GM12892 (cell line): ENCODE measurements at places on chromosomes 12 and 14.

- DNase-seq: no peak
Observed at GRCh38 chr12:27552235-27552634, 28.2 kb downstream of the PPFIBP1 start.

GRCh38 chr12:12202747-12203146 is 64.1 kb downstream of the LRP6 start:
- no peak for DNase-seq

DNA sequence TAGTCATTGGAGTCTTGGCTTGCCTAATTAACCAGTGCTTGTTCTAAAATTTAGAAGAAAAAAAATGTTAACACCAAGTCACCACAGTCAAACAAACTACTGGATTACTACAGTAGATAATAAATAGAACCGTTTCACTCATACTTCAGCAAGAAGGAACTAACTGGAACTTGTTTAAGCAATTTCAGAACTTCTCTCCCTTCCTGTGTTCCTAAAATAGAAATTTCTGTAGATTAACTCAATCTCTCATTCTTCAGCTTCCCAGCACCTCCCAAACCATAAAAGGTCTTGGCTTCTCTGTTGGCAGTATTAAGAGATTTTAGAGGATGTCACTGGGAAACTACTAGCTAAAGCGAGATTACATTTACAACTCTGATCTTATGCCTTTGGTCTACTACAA is 18.6 kb downstream of the GNS start:
- no peak for DNase-seq

- DNase-seq: no peak
Observed at GRCh38 chr14:29654901-29655550, 272.6 kb downstream of the PRKD1 start.

- DNase-seq: peak; percentile 22
Observed at GRCh38 chr14:89720741-89721729, 233.5 kb downstream of the EFCAB11 start.

DNA sequence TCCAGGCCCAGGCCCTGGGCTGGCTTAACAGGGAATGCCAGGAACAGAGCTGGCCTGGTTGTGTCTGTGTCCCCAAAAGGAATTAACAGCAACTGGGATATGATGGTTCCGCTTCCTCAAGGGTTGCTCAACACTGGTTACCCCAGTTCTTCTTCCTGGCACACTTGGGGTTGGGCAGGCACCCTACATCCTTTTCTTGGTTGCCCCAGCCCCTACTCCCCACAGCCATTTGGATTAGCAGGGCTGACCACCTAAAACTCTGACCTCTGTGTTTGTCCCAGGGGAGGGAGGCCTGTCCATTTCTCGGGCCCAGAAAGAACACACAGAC is 30.8 kb downstream of the NCKAP5L start:
- DNase-seq: no peak

- no peak for DNase-seq
Observed at GRCh38 chr12:27119797-27120196, 37.4 kb upstream of the C12orf71 start.

DNA sequence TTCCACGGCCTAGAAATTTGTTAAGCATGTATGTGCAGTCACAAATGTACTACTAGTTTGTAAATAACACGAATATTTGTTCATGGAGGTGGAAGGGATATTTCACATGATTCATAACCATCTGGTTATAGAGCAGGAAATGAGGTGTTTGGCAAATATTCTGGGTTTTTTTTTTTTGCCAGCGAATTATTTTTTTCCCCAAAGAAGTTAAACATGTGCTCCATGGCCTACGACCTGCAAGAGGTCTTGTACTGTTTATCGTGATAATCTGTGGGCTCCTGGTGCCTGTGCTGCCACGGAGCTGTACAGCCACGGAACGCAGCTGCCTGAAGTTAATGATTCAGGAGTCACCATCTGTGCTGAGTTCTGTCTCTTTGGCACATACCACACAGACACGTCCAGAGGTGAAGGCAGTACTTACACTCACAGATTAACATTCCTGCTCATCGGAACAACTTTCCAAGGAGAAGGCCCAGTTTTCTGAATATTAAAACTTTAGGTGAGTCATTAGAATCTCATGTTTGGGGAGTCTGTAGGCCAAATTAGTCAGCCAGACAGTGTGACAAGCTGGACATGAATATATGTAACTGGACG is 156.3 kb downstream of the TMX1 start:
- DNase-seq: no peak

GRCh38 chr12:119369907-119370546 is 35.5 kb downstream of the CCDC60 start:
- no peak for DNase-seq

DNA sequence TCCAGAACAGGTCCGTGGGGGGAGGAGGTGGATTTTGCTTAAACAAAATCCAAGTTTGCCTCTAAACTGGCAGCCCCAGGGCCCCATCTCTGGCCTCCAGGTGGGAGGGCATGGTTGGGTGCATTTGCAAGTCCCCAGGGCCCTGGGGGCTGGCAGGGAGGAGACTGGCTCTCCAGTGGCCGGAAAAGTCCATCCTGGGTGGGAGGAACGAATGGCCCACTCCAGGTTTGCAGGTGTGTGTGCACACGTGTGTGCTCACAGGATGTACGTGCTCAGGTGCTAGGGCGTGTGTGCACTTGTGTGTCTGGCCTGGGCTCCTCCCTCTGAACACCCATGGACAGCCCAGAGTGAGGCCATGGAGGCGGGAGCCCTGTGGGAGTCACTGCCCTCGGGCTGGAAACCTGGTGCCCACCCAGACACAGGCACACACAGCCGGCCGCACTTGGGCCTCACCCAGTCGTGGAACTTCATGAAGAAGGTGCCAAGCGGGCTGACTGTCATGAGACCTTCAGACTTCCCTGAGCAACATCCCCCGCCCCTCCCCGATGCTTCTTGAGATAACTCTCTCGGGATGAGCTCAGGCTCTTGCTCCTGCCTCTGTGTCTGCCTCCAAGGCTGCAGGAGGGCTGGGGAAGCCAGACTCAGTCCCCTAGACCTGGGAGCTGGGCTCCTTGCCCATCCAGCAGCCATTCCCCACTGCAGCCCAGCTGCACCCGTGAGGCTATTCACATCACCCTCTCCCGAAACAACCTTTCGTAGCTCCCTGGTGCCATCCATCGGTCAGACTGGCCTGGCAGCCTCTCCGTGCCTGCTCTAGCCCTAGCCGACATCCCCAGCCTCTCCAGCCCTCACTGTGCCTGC is 9.4 kb downstream of the AHNAK2 start:
- DNase-seq: no peak

DNA sequence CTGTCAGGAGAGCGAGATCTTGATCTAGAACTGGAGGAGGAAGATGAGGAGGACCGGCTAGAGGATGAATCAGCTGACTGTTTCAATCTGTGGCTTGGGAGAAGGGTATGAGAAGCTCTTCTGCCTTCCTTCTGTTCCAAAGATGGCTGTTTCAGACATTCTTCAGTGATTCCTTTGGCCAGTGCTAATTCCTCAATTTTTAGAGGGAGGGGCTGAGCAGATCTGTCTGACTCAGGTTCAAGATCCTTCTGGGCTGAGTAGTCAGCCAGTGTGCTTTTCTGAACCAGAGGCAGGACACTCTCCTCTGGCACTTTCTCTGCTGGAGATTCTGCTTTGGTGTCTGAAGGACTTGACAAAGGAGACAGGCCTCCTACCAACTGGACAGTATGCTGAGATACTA is 15.2 kb downstream of the ACIN1 start:
- DNase-seq: no peak

GRCh38 chr12:1047898-1048660 is 57.1 kb downstream of the ERC1 start:
- DNase-seq: no peak

- DNase-seq: no peak
Observed at GRCh38 chr14:101464984-101465794, 96.1 kb upstream of the DIO3 start.

DNA sequence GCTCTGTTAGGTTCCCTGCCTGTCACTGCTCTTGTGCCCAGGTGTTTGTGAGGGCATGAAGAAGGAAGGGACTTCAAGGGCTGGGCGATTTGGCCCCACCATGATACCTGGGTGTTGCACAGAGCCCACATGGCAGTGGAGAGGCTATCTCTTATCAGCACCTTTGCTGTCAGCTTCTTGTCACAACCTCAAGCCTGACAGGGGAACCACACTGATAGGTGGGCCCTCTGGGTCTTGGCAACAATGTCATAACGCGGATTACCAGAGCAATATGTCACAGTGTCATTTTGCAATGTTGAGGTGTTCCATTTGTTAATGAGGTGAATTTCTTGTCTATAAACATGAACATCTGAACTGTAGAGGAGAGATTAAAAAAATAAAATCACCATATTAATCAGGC is 22.9 kb upstream of the CACNA1C start:
- no peak for DNase-seq

DNA sequence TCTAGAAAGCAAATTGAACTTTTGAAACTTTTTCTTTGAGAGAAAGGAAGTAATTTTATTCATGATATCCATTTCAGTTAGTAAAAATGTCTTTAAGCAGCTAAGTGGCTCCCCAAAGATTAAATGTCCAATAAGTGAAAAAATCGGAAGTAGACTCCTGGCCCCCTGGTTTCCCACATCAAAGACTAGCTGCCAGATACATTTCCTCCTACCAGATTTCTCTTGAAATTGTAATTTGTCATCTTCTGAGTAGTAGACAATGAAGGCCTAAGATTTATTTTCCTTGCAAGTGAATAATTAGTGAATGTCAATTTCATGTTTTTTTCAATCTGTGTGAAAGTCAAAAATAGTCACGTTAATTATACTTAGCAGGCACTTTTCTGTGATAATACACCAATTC is 321.9 kb downstream of the SYT1 start:
- no peak for DNase-seq

GRCh38 chr14:73662487-73662943 is 17.7 kb downstream of the DNAL1 start:
- DNase-seq: no peak

- no peak for DNase-seq
Observed at GRCh38 chr12:108365324-108365723, 26.2 kb upstream of the CMKLR1 start.

DNA sequence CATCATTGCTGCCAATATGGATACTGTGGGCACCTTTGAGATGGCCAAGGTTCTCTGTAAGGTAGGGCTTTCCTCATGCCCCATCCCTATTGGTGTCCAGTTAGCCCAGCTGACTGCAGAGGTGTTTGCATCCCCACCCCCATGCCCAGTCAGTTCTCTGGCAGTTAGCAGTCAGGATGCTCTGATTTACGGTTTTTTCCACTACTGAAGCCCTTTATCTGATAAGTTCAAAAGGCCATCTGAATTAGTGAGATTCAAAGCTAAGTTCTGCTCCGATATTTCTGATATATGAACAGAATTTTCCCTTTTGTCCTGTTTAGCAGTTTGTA is 773 bp downstream of the GMPR2 start:
- DNase-seq: no peak

- no peak for DNase-seq
Observed at GRCh38 chr14:76834241-76834661, 8.0 kb downstream of the LRRC74A start.

DNA sequence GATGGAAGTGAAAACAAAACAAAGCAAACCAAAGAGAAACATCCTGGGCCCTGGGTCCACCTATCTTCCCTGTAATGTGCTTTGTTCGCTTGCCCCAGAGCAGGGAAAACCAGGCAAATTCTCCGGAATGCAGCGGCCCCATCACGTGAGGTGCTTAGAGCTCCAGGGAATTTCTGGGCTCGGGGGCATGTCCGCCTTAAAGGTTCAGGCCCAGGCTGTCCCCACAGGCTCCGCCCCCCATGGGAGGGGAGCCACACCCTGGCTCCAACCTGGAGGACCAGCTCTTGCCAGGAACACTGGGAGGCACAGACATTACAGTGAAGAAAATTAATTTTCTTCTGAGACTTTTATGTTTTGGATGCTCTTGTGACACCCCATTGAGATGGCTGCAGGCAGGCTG is 69.9 kb downstream of the RBM19 start:
- no peak for DNase-seq

DNA sequence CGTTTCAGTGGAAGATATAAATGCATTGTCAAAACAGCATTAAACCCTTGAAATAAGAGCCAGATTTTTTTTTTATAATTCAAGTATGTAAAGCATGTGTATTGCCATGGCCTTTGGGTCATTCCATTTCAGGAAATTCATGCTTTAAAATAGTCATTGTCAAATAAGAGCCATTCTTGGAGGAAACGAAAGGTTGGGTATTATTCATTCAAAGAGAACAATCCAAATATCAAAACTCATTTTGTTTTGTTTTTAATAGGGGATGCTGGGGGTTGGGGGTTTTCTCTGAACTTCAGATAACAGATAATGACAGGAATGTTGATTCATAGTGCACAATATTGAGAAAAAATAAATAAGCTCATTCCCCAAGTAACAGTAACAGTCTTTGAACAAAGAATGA is 174.4 kb upstream of the NUDT4 start:
- no peak for DNase-seq

GRCh38 chr12:120689397-120690082 is 2.6 kb downstream of the MLEC start:
- DNase-seq: no peak

GRCh38 chr12:96980991-96981414 is 73.9 kb downstream of the NEDD1 start:
- no peak for DNase-seq

DNA sequence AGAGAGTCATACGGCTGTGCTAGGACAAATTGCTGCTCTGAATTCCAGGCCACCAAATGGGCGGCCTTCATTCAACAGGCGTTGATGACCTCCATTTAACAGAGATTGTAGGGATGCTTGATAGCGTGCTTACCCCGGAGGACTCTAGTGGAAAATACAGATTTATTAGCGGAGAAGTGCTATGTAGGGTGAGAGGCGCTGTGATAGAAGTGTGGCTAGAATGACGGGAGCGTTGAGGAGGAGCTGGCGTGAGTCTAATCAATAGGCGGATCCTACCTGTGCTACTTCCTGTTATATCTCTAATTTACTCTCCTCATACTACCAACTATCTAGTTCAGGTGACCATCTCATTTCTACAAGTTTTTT is 668 bp downstream of the MRPS35 start:
- DNase-seq: no peak

- peak; percentile 20 for DNase-seq
Observed at GRCh38 chr12:24705741-24706358, 243.1 kb downstream of the BCAT1 start.

DNA sequence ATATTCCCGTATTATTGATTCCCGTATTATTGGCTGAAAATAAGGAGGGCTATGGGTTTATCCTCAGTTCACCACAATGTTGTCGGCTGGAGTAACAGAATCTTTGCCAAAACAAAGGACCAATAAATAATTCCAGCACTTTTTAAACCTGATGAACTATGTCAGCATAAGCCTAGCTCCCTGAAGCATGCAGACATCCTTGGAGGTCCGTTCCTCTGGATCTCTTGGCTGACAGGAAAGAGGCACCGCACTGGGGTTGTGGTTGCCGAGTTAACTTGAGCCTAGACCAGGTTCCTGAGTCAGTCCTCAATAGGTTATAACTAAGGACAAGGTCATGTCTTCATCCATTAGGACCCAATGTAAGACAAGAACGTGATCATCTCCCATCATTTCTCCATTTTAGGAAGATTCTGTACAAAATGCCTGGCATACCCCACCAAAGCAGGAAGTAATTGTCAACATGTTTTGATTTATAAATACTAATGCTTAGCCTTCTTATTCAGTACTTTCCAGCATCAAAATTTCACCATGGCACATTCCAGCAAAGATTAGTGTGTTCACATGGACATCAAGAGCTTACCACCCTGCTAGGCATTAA is 36.6 kb downstream of the NID2 start:
- no peak for DNase-seq
